ENCODE measurements at places on chromosomes 5 and 9.

DNA sequence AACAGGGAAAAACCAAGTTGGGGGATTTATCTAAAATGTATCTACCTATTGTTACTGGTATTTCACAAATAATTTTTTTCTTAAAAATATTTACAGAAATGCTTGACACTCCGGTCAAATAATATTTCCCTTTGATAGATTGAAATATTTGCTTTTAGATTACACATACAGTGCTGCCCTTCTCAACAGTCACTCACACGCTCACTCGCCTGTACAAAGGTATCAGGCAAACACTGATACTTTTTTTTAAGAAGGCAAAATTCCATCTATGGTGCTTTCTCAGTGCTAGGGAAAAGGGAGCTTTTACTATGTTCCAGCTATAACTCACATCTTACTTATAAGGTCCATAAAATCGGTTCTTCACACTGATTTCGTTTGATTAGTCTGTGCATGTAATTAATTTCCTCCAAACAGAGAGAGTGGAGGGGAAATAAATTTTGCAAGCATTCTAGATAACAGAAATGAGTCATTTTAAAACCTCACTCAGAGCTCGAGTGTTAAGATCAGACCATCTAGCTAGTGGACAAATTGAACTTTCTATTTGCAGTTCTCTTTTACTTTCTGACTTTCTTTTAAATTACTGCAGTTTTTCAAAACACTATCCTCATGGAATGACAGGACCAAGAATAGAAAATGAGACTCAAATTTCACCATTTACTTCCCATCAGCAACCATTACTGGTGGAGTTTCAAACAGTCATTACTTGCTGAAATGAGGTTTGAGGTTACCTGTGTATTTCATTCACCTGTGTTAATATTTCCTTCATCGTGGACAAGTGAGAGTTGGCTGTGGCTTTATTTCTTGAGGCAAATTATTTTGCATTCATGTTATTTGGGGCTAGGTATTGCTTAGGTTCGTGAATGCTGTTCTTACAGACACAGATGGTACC, 273.2 kb downstream of the RAB3C start:
- no peak for DNase-seq

GRCh38 chr5:4905674-4906520, 234.2 kb upstream of the ADAMTS16 start:
- DNase-seq = no peak

DNA sequence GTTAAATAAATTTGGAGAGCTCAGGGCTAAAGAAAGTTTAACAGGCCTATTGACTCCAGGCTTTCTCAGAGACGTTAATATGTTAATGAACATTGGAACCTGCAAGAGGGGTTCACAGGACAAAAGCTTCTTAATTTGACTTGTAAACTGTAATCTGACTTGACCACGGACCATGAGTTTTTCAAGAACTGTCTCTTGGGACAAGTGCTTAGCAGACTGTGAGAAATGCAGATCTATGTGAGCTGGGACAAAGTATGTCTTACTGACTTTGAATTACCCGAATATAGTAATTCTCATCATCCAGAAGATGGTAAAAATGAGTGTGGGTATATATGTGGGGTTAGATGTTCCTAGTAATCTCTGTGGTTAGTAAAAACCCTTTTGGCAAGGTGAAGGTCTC, 186.6 kb downstream of the ATP10B start:
- no peak for DNase-seq

DNA sequence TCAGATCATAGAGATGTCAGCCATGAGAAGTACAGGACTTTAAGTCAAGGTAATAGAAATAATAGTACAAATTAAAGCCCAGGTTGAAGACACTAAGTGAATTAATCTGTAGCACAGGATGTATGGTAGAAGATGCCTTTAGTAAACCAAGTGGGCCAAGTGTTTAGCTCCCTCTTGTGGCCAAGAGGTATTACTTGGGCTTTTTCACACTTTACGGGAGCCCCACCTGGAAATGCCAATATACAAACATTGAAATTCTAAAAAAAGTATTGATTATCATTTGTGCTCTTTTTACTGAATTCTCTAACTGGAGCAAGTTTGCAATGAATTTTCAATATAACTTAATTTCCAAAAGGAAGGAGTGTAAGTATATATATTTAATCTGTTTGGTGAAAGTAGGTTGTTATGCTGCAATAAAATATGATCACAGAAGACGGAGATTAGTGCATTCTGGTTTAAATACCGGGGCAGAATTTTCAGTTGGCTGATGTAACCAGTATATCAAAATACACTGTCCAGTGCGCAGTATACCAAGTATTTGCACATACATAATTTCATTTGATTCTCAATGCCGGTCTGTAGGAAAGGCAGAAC, 84.7 kb downstream of the PARP8 start:
- DNase-seq = peak; percentile 51

DNA sequence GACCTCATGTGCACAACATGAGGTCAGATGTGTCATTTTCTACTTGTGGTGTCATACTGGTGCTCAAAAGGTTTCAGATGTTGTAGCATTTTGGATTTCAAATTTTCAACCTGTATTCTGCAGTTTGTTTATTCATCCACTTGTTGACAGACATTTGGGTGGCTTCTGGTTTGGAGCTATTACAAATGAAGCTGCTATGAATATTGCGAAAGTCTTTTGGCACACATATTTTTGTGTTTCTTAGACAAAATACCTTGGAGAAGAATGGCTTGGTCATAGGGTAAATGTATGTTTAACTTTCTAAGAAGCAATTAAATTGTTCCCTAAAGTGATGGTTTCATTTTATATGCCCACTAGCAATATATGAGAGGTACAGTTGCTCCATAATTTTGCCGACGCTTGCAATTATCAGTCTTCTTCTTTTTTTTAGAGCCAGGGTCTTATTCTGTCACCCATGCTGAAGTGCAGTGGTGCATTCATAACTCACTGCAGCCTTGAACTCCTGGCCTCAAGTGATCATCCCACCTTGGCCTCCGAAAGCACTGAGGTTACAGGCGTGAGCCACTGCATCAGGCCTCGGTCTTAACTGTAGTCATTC, 70.7 kb upstream of the TRPC7 start:
- no peak for DNase-seq

DNA sequence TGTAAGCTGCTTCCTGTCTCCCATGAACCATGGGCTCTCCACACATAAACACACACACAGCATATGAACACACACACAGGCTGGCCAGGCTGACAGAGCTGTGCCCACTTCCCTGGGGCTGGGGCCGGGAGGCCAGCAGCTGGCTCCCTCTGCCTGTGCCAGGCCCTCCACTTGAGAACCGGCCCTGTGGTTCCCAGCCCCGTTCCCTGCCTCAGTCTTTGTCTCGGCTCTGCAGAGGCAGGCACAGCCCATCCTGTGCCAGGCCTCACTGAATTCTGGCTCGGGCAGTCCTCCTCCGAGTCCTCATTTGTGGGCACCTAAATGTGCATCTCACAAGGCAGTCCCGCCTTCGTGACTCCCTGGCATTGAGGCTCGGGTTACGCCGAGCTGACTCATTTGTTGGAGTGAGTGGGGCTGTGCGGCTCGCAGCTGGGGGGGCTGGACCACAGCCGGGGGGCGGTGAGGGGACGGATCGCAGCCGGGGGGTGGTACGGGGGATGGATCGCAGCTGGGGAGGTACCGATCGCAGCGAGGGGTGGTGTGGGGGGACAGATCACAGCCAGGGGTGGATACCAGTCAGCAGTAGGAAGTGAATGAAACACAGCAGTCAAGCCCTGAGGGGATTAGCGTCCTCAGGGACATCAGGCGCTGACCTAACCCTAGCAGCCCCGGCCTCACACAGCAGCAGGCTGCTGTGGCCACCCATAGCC, 72.3 kb downstream of the PSMB7 start:
- DNase-seq = no peak

DNA sequence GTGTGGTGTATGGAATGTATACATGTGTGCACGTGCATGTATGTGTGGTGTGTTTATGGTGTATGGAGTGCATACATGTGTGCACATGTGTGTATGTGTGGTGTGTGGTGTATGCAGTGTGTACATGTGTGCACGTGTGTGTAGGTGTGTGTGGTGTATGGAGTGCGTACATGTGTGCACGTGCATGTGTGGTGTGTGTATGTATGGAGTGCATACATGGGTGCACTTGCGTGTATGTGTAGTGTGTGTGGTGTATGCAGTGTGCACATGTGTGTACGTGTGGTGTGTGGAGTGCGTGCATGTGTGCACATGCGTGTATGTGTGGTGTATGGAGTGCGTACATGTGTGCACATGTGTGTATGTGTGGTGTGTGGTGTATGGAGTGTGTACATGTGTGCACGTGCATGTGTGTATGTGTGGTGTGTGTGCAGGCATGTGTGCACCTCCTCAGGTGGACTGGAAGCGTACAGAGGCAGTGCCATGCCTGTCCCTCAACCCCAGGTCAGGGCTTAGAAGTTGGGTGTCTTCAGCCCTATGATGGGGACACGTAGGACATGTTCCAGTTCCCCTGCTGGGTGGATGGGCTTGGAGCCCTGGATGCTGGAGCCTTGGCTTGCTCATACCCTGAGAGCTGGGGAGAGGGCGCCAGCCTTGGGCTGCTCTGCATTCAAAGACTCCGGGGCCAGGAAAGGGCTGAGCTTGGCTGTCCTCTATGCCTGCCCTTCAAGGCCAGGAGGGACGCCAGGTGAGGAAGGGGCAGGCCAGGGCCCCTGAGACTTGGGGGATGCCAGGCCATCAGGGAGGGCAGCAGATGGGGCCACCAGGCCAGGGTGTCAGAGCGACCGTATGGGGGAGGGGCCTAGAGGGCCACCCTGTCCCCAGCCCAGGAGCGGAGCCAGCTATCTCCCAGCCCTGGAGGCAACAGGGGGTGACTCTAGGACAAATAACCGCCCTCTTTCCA, 12.2 kb downstream of the MYMK start:
- DNase-seq = no peak

Data from GM13976 (cell line).